B cell (primary cell): ENCODE measurements at places on chromosomes 13 and 19.

DNA sequence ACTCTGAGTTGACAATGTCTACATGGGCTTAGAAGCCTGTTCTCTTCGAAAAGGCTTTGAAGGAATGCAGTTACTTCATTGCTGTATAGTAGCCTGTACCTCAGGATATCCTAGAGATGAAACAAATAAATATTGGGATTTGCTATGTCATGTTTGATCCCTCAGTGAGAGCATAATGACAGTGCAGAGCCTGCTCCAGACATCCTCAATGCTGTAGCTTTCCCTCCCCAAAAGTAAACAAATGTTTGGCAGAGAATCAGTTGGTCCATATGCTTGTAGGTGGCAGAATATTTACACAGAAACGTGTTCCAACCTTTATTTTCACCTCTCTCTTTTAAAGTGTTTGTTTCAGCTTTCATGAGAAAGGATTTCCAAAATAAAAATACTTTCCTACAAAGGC lies 515.3 kb upstream of the SGCG start:
- no peak for DNase-seq

DNA sequence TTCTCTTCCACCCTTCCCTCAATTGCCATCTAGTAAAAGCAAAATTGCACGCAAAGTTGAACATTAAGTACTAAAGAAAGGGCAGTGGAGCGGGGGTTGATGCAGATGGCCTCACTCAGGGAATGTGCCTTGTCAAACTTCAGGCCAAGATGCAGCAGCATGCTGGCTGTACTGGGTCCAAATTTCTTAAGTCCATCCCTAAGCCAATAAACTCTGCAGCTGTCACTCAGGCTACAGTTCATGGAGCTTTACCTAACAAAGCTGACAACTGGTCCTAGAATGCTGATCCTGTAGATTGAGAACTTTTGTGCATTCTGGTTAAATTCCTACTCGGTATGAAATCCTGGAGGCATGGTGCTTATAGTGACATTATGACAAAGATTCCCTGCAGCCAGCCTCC lies 88.4 kb downstream of the FOXO1 start:
- no peak for DNase-seq

- DNase-seq: no peak
These were observed 16.1 kb upstream of the BCL3 start for GRCh38 chr19:44732235-44733014.

DNA sequence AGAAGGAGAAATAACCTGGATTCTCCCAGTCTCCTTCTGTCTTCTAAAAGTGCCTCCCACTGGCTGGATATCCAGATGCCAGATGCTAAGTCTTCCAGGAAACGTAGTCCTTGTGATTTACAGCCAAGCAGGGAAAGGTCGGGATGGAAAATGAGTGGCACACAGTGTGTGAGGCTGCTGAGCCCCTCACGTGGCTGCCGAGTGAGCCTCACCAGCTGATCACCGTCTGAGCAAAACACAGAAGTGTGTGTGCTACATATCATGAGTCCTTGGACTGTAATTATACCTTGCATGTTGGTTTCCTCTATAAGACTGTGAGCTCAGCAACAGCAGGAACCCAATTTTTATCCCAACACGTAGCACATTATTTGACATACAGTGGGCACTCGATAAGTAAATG lies 15.1 kb downstream of the LHFPL6 start:
- DNase-seq: no peak

GRCh38 chr19:8724276-8724675 lies 2.8 kb downstream of the OR2Z1 start:
- no peak for DNase-seq

GRCh38 chr13:90321281-90321931 lies 1026.1 kb upstream of the MIR17HG start:
- DNase-seq: no peak
